Right cardiac atrium (tissue), 5 donors: ENCODE measurements at places on chromosomes 7 and 10. TPM values are rescaled to one million over a fixed set of nuclear protein-coding genes. Genes with fewer than 3 reads are reported as not detected.

Gene CREB5
- polyA plus RNA-seq = 20.4 TPM

Gene DGKI
- polyA plus RNA-seq = 2.1 TPM

- no peak for DNase-seq
Observed at GRCh38 chr7:139587535-139587934, 64.0 kb downstream of the CLEC2L start.

Gene CYP2E1
- polyA plus RNA-seq = 0.36 TPM

- peak; percentile 6 for DNase-seq
Observed at GRCh38 chr10:34249634-34250033, 565.5 kb downstream of the PARD3 start.

DNA sequence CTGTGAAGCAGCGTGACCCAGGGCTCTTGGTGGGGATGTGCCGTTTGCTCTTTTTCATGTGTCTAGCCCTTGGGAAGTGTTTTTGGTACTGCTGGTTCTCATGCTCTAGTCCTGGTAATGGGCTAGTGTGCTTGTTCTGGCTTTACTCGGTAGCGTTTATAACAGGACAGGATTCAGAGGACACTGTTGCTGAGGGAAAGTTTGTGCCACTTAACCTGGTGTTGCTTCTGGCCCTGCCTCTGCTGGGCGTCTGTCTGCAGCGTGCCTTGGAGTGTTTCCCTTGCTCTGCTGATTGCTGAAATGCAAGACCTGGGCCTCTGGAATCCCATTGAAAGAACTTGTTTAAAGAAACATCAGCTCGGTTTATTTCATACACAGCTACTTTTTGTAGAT lies 35.0 kb downstream of the INPP5A start:
- peak; percentile 53 for DNase-seq

GRCh38 chr10:104308439-104308903 lies 29.8 kb downstream of the ITPRIP start:
- no peak for DNase-seq

GRCh38 chr7:7959979-7960670 lies 8.5 kb upstream of the GLCCI1 start:
- DNase-seq = no peak

- no peak for DNase-seq
Observed at GRCh38 chr7:68235937-68236336, 1239.3 kb downstream of the TYW1 start.

- no peak for DNase-seq
Observed at GRCh38 chr10:125149680-125150047, 10.7 kb downstream of the CTBP2 start.

DNA sequence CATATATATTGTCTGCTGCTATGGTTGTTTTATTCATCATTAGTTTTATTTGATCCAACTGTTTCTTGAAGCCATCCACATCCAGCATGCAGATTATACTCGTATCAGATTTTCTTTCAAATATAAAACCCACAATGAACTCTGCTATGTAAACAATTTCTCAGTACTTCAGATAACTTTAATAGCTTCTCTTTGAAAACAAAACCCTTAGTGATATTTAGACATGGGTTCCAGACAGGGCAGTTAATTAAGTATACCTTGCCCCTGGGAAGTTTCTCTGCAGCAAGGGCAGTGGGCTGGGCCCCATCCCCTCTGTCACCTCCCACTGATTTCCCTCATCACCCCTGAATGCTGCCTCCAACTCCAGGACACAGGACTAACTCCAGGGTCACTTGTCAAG lies 104.3 kb downstream of the GFRA1 start:
- DNase-seq = no peak

DNA sequence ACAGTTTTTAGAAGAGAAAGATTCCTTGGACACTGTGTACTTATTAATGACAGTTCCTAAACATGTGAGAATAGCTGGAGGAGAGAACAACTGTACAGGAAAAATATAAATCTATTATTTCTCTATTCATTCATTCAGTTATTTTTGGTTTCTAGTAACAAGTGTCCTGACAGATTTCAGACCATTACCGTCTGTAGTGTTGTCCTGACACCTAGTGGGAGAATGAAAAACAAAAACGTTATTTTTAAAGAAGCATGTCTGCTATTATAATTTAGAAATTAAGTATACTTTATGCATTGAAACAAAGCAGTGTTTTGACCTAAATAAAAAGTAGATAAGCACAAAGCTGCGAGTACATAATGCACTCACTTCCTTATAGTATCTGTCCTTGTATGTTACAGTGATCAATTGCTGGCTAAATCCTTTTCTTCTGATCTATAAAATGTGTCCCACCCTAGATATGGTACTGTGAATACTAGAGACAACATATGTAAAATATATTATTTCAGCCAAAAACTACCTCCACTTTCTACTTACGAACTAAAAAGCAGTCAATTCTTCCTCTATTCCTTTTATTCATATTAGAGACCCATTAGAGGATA lies 575.6 kb downstream of the ARL4A start:
- DNase-seq = no peak

Gene DRGX
- polyA plus RNA-seq = not detected

DNA sequence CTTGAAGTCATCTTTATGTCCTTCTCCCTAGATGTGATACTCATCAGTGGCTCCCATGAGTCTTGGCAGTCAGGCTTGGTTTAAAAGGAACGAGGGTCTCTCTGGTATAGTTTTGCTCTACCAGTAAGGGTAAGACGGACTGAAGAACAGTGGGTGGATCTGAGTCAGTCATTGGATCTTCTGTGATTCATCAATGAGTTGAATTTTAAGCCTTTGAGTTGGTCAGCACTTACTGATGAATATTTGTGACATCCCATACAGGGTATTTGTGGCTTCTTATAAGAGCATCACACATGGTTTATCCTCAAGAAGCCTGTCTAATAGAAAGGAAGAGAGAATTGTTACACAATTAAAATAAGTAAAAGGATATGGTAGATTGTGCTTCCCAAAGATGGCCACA lies 87.3 kb upstream of the NAMPT start:
- no peak for DNase-seq

DNA sequence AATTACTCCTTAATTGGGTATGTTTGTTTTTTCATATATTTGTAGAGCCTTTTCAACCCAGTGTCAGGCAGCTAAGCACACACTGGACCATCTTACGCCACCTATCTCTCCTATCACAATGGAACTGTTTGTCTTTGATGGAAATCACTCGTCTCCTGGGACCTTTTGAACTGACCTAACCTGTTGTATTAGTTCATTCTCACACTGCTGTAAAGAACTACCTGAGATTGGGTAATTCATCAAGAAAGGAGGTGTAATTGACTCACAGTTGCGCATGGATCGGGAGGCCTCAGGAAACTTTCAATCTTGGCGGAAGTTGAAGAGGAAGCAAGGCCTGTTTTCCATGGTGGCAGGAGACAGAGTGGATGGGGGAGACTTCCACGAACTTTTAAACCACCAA lies 182.0 kb downstream of the TCERG1L start:
- DNase-seq = no peak

GRCh38 chr10:28077889-28078288 lies 79.0 kb upstream of the ODAD2 start:
- DNase-seq = no peak

Gene TET1
- 0.32 TPM for polyA plus RNA-seq

Gene ANAPC16
- polyA plus RNA-seq = 287 TPM

Gene TMEM213
- polyA plus RNA-seq = not detected

Gene ZNF655
- polyA plus RNA-seq = 31.5 TPM

Gene OIT3
- polyA plus RNA-seq = 2.1 TPM

DNA sequence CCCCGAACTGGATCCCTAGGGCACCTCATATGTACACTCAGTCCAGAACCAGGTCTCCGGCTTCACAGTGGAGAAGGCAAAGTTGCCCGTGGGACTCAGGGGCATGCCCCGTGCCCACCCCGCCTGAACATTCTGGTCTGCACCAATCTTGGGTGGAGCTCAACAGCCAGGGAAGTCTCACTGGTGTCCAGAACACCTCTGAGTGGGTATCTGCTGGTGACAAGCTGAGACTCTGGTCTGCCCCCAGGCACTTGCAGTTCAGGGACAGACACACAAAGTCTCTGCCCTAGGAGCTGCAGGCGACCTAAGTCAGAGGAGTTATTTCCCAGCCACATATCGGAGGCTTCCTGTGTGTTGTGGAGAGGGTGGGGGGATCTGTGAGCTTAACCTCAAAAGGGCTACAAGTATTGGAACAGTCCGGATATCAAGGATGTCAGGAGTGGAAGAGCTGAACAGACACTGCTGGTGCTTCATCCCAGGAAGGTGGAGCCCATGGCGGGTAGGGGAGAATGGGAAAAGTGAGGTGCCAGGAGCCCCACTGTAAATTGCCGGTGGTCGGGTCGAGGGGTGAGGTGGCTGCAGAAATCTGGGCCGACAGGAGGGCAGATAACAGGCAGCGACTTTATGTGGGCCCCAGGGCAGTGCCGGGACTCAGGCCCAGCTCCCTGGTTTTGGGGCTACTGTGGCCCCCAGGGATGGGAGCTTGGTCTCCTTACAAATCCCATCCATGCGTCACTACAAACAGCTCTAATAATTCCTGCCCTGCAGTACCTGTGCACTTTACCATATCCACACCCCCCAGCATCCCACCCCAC lies 8.6 kb upstream of the TLX1 start:
- DNase-seq = no peak

Gene TTYH3
- polyA plus RNA-seq = 8.1 TPM

GRCh38 chr10:12638103-12638502 lies 288.8 kb downstream of the CAMK1D start:
- no peak for DNase-seq

DNA sequence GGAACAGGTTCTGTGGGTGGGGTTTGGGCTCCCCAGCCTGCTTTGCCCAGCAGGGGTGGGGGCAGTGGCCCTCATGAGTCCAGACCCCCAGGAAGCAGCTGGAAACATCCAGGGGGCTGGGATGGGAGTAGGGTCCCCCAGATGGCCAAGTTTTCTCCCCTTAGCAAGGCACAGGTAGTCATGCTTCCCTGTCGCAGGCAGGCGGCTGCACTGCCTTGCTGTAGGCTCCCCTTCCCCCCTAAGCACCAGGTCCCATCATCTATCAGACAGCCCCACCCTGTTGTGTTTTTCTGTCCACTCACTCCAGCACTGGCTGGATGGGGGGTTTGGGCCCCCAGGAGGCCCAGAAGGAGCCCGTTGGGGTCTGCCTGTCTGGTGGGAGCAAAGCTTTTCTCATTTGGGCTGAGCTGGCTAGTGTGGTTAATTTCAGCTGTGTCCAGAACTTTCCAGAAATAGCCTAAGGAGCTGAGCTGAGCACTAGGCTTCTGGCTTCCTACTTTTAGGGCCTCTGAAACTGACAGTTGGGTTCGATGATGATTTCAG lies 7.9 kb downstream of the BRI3 start:
- no peak for DNase-seq

GRCh38 chr10:110569122-110569521 lies 1.6 kb downstream of the SMC3 start:
- DNase-seq = no peak

DNA sequence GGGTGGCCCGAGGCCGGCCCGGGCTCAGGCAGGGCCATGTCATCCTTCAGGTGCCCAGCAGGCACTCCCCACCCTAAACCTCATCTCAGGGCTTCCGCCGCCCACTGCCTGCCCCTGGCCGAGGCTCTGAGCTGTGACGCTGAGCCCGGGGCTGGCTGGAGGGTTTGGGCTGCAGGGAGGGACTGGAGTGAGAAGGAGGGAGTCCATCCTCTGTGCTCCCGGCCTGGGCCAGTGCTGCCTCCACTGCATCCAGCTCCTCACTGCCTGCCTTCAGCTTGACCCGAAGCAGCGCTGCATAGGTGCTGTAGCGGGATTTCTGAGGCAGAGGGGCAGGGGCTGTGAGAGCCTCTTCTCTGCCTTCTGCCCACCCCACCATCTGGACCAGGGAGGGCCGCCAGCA lies 7.6 kb downstream of the NFKB2 start:
- DNase-seq = no peak

- no peak for DNase-seq
Observed at GRCh38 chr7:88217675-88218428, 2.0 kb downstream of the SRI start.

GRCh38 chr10:114166494-114166893 lies 7.5 kb downstream of the CCDC186 start:
- no peak for DNase-seq

GRCh38 chr7:6416516-6417145 lies 31.1 kb downstream of the DAGLB start:
- DNase-seq = no peak
